ENCODE measurements at places on chromosomes 3 and 15.

- no peak for DNase-seq
These were observed 7.0 kb upstream of the GNAT1 start for GRCh38 chr3:50184242-50184978.

DNA sequence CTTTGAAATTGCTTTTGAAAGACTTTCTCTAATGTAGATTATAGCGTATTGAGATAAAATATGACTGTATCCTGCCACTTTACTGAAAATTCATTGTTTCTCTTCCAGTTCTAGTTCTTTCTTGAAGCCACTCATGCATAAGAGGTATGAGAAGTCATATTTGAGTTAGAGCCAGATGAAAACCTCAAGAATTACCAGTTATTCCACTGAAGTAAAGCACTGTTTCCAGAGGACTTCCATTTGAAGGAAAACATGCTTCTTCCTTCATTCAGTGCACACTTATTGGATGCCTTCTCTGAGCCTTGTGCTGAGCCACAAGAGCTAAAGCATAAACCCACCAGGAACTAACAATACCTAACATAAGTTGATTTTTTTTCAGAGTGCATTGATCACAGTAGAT lies 513.4 kb downstream of the ZNF385D start:
- no peak for DNase-seq

GRCh38 chr3:169750665-169751064 lies 14.2 kb downstream of the TERC start:
- no peak for DNase-seq

DNA sequence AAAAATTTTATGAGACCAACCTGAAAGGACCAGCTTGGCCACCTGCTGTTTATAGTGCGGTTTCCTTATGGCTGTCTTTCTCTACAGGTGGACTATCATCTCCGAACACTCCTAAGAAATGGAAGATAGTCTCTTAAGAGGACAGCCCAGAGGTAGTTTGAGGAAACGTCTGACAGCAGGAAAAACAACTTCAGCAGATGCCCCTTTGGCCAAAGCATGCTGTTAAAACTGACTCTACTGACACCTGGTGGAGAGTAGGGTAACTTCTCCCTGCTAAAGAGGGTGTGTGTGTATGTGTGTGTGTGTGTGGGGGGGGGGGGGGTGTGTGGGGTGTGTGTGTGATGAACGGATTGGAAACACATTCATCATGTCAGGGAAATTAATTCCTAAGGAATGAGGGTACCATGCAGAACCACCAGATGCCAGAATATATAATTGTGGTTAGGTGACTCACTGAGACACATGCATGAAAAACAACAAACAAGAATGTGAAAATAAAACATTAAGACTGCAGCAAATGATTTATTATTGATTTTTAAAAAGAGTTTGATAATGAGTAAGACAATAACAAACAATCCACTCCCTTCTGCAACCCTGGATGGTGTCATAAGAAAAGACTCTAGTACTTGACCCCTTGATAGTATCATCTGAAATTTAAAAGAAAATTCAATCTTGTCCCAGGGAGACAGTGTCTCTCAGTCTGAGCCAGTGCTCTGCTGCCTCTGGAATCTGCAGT lies 256.5 kb downstream of the THRB start:
- no peak for DNase-seq

Data from C1 segment of cervical spinal cord (tissue), 14 donors.